ENCODE measurements at places on chromosomes 7 and 10.

- no peak for DNase-seq
These were observed 11.2 kb downstream of the CTBP2 start for GRCh38 chr10:125149036-125149679.

GRCh38 chr10:10490581-10490980, 527.1 kb upstream of the CELF2 start:
- DNase-seq, result no peak

DNA sequence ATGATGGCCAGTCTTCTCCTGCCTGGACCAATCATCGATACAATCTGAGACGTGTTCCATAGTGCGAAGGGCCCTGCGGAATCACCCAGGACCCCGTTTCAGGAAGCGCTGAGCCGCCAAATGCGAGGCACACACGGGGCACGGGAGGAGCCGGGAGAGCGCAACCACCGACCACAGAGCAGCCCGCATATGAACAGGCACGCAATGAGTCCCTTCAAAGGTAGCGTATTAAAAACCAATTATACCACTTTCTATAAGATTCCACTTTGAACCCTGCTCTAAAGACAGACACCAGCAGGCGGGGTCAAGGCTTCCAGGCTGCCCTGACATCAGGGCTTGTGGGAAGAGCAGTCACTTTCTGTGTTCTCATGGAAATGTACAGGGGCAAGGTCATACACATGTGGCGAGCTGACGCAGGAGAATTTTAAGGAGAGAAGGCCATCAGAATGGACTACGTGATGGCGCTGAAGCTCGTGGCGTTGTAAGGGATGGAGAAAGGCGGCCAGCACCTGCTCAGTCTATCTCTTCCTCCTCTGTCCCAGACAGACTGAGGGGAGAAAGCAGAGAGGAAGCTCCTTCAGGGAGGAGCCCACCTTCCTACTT, 46.2 kb downstream of the AMZ1 start:
- DNase-seq, result no peak

DNA sequence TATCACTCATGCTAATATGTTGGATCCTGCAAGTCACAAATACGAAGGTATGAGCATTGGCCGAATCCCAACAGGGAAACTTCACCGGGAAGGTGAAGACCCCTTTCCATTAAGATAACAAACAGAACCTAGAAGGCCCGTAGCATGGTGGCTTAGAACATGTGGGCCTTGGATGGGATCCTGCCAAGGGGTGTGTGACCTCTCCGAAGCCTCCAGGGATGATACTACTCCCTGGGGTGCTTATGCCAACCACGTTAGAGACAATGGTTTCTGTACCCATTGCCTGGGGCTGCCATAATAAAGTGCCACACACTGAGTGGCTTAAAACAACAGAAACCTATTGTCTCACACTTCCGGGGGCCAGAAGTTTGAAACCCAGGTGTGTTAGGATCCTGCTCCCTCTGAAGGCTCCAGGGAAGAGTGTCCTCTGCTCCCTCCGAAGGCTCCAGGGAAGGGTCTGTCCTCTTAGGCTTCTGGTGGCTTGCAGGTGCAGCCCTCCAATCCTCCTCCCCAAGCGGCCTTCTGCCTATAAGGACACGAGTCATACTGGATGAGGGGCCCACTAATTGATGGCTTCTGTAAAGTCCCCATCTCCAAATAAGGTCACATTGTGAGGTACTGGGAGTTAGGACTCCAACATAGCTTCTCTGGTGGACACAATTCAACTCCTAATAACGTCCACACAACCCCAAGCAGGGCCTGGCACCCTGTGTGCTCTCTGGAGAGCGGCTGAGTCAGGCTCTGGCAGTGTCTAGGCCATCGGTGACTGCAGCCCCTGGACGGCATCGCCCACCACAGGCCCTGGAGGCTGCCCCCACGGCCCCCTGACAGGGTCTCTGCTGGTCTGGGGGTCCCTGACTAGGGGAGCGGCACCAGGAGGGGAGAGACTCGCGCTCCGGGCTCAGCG, 992 bp upstream of the MGMT start:
- no peak for DNase-seq

DNA sequence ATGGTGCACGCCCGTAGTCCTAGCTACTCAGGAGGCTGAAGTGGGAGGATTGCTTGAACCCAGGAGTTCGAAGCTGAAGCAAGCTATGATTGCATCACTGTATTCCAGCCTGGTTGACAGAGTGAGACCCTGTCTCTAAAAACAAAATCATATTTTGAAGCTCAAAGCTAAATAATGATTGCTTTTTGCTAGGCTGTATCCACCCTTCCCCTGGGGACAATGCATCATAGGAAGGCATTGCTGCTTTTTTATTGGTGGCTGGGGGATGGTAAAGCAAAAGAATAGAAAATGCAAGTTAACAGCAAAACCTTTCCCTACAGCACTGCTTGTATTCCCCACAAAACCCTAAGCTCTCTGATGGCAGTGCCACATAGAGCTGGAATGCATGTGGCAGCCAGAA, 107.5 kb upstream of the WAC start:
- DNase-seq, result no peak

DNA sequence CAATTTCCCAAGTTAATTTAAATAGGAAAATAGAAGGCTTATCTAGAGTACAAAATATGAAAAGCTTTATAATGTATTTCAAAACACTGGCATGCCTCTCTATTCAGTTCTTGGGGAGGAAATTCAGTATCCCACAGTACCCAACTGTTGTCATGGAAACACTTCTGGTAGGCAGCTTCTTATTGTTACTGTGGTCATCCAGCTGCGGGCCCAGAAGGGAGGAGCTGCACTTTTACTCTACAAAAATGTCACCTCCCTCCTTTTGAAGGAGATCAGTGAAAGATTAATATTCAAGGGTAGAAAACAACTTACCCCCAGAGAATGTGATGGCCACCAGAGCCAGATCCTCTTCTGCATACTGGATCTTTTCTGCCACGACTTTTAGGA, 202.8 kb downstream of the RAPGEF5 start:
- DNase-seq, result no peak

DNA sequence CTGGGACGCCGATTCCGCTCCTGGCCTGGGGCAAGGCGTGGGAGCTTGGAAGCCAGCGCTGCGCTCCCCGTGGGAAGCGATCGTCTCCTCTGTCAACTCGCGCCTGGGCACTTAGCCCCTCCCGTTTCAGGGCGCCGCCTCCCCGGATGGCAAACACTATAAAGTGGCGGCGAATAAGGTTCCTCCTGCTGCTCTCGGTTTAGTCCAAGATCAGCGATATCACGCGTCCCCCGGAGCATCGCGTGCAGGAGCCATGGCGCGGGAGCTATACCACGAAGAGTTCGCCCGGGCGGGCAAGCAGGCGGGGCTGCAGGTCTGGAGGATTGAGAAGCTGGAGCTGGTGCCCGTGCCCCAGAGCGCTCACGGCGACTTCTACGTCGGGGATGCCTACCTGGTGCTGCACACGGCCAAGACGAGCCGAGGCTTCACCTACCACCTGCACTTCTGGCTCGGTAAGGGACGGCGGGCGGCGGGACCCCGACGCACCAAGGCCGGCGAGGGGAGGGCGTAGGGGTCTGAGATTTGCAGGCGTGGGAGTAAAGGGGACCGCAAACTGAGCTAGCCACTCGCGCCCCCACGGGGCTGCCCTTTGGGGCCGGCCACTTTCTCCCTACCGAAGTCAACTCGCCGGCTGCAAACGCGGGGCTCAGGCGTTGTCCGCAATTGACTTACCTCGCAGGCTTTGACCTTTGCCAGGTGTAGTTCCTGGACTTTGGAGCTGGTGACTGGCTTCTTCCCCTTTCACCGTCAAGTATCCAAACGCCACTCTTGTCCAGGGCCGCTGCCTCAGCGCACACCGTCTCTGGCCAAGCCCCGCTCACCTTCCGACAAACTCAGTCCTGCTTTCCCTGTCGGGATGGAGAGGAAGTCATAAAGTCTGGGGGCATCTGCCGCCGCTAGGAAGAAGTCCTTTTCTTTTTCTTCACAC, at the start of gene SCIN:
Gene SCIN, plus strand, starts transcription at position 187 of the 928 bp plus-strand sequence. Its CDS starts 67 bp downstream, at position 254.
- no peak for DNase-seq

DNA sequence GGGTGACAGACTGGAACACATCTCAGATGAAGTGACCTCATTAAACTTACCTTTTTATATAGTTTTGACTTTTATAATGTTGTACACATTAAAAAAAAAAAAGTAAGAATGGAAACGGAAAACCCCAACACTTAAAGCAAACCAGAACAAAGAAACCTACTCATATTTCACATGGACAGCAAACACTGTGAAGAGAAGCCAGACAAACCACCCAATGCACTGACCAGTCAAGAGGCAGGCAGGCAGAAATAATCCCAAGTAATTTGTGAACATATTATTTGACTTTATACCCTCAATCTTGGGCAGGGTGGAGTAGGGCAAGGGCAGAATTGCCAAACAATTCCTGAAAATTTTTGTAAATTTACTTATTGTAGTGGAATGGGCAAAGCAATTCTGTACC, 39.8 kb downstream of the WAPL start:
- no peak for DNase-seq

DNA sequence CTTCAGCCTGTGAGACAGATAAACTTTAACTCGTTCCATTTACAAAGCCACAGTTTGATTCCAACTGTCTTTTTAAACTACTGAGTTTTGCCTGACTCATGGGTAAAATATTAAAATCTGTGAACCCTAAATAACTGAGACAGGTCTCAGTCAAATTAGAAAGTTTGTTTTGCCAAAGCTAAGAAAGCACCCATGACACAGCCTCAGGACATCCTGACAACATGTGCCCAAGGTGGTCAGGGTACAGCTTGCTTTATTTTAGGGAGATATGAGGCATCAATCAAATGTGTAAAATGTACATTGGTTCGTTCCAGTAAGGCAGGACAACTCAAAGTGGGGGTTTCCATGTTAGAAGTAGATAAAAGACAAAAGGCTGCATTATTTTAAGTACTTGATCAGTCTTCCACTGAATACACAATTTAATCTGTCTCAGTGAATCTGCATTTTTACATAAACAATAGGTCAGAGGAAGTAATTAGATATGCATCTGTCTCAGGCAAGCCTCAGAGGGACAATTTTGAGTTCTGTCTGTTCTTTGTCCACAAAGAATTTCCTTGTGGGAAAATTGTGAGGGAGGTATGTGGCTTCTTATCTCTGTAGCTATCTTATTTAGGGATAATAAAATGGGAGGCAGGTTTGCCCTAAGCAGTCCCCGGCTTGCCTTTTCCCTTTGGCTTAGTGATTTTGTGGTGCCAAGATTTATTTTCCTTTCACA, 11.0 kb upstream of the PIP start:
- DNase-seq, result no peak

DNA sequence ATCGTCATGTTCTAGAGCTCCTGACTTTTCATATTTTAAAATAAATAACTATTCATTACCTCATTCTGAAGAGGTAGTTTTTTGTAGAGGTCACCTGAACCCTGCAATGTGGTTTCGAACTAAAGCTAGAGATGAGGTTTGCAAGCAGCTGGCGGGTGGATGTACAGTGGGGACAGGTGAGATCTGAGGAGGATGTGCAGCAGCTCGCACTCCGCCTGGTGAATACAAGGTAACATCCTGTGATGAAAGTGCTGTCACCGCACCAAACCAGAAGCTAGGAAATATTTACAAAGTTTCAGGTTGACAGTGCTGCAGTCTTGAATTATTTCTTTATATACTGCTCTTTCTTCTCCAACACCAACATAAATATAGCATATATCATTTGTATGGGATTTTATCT, 26.5 kb downstream of the NDUFB2 start:
- no peak for DNase-seq

DNA sequence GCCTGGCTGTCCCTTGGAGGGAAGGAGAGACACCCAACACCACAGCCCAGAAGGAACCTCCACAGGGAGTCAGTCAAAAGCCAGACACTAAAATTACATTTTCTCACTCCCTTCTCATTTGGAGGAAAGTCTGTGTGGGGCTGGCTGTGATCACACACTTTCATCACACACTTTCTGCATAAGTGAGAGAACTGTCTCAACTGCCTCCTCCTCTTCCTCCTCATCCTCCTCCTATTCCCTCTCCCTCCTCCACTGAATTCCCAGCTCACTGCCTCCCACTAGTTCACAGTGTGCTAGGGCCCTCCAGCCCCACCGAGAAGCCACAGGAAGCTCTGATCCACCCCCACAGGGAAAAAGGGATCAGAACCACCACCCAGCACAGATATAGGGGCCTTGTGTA, 91.6 kb downstream of the KCNMA1 start:
- no peak for DNase-seq

- DNase-seq, result no peak
These were observed 19.1 kb upstream of the KLF6 start for GRCh38 chr10:3803927-3804741.

DNA sequence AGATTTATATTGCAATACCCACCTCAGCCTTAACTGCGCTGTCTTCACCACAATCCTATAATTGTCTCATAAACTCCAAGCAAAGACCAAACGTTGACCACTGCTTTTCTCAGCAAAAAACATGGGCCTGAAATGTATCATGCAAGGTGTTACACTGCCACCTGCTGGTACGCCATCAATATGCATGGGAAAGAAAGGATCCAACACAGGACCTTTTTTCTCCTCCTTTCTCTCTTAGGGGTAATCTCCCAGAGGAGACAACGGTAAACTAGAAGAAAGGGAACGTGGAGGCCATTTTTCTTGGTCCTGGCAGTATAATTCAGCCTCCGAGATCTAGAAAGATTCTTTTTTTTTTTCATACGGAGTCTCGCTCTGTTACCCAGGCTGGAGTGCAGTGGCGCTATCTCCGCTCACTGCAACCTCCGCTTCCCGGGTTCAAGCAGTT, 79.1 kb upstream of the MPP7 start:
- peak; percentile 65 for DNase-seq

- DNase-seq, result no peak
These were observed 244.6 kb downstream of the POLR1F start for GRCh38 chr7:19464241-19464640.

- DNase-seq, result no peak
These were observed 5.1 kb upstream of the ITGB1 start for GRCh38 chr10:32963096-32963495.

DNA sequence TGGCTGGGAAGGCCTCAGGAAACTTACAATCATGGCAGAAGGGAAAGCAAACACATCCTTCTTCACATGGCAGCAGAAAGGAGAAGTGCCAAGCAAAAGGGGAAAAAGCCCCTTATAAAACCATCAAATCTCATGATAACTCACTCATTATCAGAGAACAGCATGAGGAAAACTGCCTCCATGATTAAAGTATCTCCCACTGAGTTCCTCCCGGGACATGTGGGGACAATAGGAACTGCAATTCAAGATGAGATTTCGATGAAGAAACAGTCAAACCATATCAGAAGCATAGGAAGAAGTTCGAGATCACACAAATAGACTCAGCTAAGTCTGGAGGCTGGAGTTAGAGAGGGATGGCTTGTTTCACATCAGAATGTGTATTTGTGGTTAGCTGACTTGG, 869.4 kb upstream of the PHF14 start:
- no peak for DNase-seq

- DNase-seq, result no peak
These were observed 234.9 kb upstream of the MBL2 start for GRCh38 chr10:53007527-53007842.

- no peak for DNase-seq
These were observed 229.9 kb upstream of the PRSS1 start for GRCh38 chr7:142519079-142520078.

All from stimulated activated CD4-positive, alpha-beta T cell treated with anti-CD3 and anti-CD28 coated beads, TNF-alpha, amount 100 ng/mL, for 1 hour (primary cell).